RCC 7860 (cell line): ENCODE measurements at places on chromosomes 3 and 15.

- DNase-seq, result peak; percentile 83
These were observed 19.1 kb downstream of the GPR160 start for GRCh38 chr3:170056710-170057454.

DNA sequence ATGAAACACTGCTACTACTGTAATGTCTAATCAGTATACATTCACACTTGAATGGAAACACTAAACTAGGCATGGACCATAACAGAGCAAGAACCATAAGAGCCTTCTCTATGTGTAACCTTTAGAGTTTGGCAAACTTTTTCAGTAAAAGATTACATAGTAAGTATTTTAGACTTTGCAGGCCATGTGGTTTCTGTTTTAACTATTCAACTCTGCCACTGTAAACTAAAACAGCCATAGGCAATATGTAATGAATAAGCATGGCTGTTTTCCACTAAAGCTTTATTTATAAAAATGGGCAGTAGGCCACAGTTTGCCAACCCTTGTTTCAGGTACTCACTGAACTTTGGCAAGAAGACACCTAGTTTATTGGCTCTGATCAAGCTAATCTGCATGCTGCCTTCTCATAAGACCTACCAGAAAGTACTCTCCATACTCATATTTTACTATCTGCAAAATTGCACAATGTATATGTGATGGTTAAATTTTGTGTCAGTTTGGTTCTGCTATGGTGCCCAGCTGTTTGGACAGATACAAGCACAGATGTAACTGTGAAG lies 46.0 kb downstream of the UACA start:
- DNase-seq, result no peak

GRCh38 chr3:18111796-18112232 lies 313.3 kb downstream of the SATB1 start:
- DNase-seq, result no peak

- DNase-seq, result peak; percentile 90
These were observed 13.0 kb downstream of the ZFAND6 start for GRCh38 chr15:80072285-80072994.

- no peak for DNase-seq
These were observed 42.2 kb downstream of the SRGAP3 start for GRCh38 chr3:9207116-9207763.

GRCh38 chr15:77426377-77426776 lies 5.7 kb downstream of the HMG20A start:
- no peak for DNase-seq

- DNase-seq, result no peak
These were observed 13.4 kb upstream of the ITGA11 start for GRCh38 chr15:68445351-68445750.
